ENCODE measurements at places on chromosomes 3 and 15. TPM values are rescaled to one million over a fixed set of nuclear protein-coding genes. Genes with fewer than 3 reads are reported as not detected.

GRCh38 chr15:40398413-40398873 is 7.2 kb upstream of the IVD start:
- DNase-seq = no peak

GRCh38 chr3:141093971-141094684 is 43.0 kb downstream of the SPSB4 start:
- DNase-seq = no peak

GRCh38 chr3:70086336-70086735 is 86.8 kb downstream of the SAMMSON start:
- DNase-seq = no peak

DNA sequence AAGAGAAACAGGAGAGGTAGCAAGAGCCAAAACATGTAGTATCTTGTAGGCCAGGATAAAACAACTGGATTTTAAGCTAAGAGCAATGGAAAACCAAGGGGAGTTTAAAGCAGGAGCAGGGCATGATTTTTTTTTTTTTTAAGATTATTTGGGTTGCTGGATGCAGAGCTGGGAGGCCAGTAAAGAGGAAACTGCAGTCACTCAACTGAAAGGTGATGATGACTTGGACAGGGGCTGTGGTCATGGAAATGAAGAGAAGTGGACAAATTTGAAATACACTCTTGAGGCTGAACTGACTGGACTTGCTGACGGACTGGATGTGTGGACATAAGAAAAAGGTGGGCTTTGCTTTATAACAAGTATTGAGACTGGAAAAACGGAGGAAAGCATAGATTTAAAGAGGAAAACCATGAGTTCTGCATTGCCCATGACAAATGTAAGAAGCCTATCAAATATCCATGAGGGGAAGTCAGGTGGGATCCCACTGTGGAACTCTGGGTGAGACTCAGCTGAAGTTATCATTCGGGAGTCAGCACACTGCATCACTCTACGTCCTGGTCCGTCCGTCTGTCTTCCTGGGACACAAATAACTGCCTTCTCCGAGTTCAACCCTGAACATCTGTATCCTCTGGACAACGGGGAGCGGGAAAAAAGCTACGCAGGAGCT is 688 bp downstream of the XPC start:
- DNase-seq = no peak

DNA sequence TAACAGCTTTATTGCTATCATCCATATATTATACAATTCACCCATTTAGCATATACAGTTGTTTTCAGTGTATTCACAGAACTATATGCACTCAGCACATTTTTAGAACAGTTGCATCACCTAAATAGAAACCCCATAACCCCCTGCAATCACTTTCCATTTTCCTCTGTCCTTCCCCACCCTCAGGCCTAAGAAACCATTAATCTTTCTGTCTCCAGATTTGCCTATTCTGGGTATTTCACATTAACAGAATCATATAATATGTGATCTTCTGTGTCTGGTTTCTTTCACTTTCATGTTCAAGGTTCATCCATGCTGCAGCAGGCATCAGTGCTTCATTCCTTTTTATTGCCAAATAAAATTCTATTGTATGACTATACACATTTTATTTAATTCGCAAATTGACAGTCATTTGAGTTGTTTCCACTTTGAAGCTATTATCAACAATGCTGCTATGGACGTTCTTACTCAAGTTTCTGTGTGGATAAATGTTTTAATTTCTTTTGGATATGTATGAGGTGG is 39.8 kb downstream of the ADAMTS17 start:
- DNase-seq = no peak

DNA sequence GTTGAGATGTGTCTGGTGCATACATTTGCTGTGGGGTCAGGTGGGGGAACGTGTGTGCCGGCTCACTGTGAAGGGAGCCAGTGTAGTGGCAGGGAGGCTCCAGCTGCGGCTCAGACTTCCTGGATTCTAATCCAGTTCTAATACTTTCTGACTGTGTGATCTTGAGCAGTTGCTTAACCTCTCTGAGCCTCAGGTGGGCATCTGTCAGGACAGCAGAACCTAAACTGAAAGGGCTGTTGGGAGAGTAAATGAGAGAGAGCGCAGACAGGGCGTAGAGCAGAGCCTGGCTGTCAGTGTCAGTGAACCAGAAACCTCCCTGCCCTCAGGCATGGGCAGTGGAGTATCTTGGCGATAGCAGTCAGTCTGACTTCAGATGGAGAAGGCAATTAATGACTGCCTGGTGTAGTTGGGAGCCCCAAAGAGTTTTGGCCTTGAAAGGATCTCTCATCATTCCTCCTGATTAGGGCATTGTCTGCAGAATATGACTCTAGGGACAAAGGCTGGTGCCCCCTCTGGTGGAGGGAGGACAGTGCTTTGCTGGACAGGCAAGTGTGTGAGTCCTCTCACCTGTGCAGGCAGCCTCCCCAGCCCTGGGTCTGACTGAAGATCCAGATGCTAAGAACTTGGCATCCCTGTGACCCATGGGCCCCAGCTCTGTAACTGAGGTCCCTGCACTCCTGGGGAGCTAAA is 9.6 kb downstream of the KBTBD13 start:
- peak; percentile 60 for DNase-seq

GRCh38 chr3:101962055-101962454 is 112.7 kb downstream of the NFKBIZ start:
- no peak for DNase-seq

DNA sequence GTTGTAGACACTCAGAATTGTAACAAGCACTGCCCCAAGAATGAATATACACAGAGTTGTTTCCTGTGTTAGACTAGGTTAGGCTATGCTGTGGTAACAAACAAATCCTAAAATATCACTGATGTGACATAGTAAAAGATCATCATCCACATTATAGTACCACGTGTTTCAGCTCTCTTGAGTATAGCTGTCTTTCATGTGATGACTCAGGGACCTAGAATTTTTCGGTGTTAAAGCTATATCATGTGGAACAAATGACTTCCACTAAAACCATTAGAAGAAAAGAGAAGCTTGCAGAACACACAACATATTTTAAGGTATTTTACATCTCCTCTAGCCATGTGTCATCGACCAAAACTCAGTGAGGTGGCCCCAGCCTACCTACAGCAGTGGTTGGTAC is 307.9 kb upstream of the RBMS3 start:
- DNase-seq = no peak

GRCh38 chr3:152331998-152332397 is 63.3 kb downstream of the MBNL1 start:
- DNase-seq = no peak

GRCh38 chr3:186760897-186761447 is 22.4 kb upstream of the EIF4A2 start:
- no peak for DNase-seq

GRCh38 chr3:50572801-50573371 is 3.6 kb downstream of the HEMK1 start:
- DNase-seq = no peak

GRCh38 chr3:140094487-140094886 is 159.5 kb downstream of the CLSTN2 start:
- no peak for DNase-seq

DNA sequence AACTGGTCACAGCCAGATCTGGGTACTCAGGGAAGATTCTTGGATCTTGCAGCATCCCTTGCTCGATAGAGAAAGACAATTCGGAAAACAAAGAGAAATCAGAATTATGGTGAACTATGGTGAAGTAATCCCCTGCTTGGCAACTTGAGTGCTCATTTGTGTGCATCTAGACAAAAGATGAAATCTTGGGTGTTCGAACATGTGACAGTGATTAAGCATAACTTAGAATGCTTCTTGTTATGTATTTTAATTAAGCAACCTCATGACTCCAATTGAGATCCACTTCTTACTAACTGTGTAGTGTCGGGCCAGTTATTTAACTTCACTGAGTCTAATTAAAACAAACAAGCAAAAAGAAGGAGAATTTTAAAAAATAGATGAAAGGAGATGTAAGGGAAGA is 56.5 kb downstream of the ZNF385D start:
- DNase-seq = no peak

- no peak for DNase-seq
Observed at GRCh38 chr15:101431301-101431700, 58.2 kb downstream of the PCSK6 start.

- no peak for DNase-seq
Observed at GRCh38 chr15:98395974-98396610, 252.2 kb upstream of the IGF1R start.

- no peak for DNase-seq
Observed at GRCh38 chr3:168485936-168486335, 390.2 kb upstream of the GOLIM4 start.

DNA sequence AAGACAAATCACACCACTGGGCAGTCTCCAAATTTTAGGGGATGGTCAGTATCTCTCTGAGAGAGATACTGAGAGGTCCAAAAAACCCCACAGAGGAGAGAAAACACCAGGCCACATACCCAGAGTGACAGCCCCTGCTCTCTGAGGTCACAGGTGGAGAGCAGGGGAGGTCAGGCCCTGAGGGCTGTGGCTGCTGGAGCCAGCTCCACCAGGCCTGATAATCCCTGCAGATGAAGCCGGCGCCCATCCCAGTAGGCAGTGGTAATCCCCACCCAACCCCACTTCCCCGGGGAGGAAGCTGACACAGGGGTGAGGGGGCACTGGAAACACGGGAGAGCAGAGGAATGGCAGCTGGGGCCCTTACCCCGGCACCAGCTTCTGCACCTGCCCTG is 31.2 kb upstream of the SRP14 start:
- no peak for DNase-seq

GRCh38 chr3:137347132-137347531 is 389.3 kb downstream of the IL20RB start:
- no peak for DNase-seq

GRCh38 chr3:155846119-155846518 is 8.1 kb downstream of the SLC33A1 start:
- no peak for DNase-seq

DNA sequence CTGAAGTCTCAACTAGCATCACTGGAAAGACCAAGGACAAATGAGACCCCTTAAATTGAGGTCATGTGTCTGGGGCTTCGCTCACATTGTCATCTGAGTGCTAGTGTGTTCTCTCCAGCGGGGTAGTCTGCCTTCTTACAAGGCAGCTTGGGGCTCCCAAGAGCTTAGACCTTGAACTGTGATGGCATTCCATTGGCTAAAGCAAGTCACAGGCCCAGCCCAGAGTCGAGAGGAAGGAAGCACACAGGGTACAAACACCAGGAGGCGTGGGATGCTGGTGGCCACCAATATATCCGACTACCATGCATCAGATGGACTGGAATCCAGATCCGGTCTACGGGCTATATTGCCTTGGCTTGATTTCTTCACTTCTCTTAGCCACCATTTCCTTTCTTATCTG is 31.5 kb upstream of the DYNC1LI1 start:
- DNase-seq = no peak

- no peak for DNase-seq
Observed at GRCh38 chr3:142168514-142168913, 19.2 kb upstream of the TFDP2 start.

- no peak for DNase-seq
Observed at GRCh38 chr15:31338318-31338878, 11.8 kb downstream of the KLF13 start.

DNA sequence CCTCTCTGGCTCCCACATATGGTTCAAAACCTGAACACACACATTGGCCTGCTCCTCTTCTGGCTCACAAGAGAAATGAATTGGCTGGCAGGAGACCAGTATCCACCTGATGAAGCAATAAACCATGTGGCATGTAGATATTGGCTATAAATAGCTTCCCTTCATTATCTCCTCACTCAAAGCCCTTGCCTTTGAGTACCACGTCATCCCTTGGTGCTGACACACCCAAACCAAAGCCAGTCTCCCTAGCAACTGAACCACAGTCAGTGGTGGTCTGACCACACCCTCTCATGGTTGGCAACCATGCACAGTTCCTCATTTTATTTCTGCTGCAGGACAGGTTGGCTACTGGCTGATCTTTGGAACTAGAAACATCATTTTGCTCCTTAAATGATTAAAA is 98.8 kb downstream of the ZNF621 start:
- DNase-seq = no peak

DNA sequence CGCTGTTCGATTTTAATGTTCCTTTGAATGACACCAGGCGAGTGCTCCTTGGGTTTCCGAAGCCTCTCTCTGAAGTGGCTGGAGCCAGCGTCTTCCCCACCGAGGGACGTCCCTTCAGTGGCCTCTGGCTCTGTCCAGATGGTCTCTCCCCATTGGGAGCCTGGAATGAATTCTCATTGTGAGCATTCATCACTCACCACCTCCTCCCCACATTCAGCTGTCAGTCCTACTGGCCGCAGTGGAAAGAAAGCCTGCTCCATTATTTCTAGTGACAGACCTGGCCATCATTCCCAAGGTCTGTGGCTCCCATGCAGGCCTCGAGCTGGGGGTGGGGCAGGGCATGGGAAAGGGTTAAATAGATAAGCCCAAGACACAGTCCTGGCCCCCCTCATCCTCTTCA is 35.2 kb downstream of the ZNF710 start:
- DNase-seq = no peak

The MYL3 gene
- total RNA-seq = not detected

The LRRK1 gene
- total RNA-seq = 4.8 TPM

The MCF2L2 gene
- total RNA-seq = 1.8 TPM

The CFAP100 gene
- not detected for total RNA-seq

The RASGRF1 gene
- not detected for total RNA-seq

The LIPH gene
- total RNA-seq = 2.5 TPM

All from endothelial cell (in vitro differentiated cells).